ENCODE measurements at places on chromosomes 3 and 15.

- DNase-seq, result peak; percentile 57
Observed at GRCh38 chr3:141998669-141999290, 122.3 kb downstream of the ATP1B3 start.

DNA sequence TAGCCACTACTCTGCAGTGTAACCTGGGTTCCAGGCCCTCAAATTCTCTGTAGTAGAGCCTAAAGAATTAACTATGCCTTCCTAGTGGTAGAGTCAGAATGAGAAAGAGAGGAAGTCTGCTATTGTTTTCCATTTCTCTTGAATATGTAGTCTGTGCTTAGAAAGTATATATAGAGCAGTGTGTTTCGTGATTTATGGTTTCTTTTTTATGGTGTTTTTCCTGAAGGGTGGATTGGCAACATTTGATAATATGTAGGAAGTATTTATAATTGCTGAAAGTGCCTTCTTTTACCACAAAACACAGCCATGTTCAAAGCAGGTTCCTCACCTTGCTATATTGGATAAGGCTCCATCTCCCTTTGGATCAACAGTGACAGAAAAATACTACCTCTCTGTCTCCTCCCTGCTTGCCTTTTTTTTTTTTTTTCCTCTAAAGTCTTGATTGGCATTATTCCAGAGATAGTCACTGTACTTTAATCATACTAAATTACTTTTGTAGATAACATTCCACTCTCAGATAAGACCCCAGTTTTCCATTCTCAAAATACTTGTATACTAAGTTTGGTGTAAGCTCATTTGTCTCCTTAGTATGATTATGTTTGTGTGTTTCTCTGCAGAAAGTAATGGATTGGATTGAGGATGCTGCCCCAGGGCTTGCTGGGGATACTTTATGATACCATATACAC, 47.8 kb downstream of the IQGAP1 start:
- DNase-seq, result no peak

GRCh38 chr3:69558912-69559311, 173.0 kb upstream of the FRMD4B start:
- DNase-seq, result no peak

- DNase-seq, result no peak
Observed at GRCh38 chr15:71335591-71335990, 220.3 kb downstream of the THSD4 start.

DNA sequence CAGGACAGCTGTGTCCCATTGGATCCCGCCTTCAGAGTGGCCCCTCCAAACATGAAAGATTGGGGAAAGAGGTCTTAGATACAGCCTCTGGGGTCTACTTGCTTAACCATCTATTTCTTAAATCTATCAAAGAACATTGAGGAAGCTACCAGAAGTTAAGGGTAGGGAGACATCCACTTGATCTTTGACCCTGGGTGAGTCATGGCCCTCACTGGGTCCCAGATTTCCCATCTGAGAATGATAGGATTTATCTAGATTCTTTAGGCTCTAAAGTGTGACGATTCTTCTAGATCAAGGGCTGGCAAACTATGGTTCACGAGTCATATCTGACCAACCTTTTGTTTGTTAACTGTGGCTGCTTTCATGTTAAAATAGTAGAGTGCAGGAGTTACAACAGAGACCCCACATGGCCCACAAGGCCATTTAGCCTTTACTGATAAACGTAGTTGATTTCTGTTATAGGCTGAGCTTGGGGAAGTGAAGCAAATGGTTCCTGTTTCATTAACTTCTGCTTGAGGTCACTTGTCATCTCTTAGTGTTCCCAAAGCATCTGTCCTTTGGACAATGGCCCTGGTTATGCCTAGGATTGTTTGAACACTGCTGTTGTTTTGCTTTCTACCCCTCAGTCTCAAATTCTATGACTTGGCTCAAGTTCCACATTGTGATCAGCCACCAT, 8.0 kb downstream of the MUC13 start:
- no peak for DNase-seq

- DNase-seq, result no peak
Observed at GRCh38 chr3:100825574-100825973, 116.3 kb downstream of the TFG start.

- DNase-seq, result no peak
Observed at GRCh38 chr3:53858096-53858741, 11.9 kb downstream of the IL17RB start.

Data from brain (organoid and tissue), 16 donors.